ENCODE measurements at places on chromosomes 6 and 20.
A peak's percentile ranks its signal among the peaks of the same experiment; 100 is the strongest.

GRCh38 chr6:111748231-111748647 is 125.0 kb downstream of the FYN start:
- H3K4me1 ChIP-seq: no peaks in the 10 kb centered on the region
- no peak overlapping the region for H3K4me3 ChIP-seq
- no peak overlapping the region for H3K27ac ChIP-seq
- DNase-seq: no peak
- H3K27me3 ChIP-seq: no peaks in the 10 kb centered on the region

DNA sequence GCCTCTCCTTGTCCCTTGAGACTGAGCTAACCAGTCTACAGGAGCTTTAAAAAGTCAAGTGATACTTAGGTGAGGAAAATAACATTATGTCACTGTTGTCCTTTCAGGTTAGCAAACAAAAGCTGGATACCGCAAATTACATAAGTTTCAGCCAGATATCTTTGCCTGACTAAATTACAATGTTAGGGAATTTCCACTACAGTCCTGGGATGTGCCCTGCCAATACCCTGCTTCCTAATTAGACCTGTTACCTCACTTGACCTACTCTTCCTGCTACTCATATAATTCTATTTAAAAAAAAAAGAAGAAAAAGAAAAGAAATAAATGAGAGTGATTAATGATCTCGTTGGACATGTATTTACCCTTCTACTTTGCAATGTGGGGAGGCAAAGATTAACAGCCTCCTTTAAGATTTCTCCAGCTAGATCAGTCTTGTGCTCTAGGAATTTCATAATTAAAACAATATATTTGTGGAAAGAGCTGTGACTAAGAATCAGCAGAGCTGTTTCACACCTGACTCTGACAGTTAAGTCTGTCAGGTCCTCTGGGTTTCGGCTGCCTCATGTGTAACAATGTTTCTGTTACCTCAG is 318.9 kb downstream of the HDGFL1 start:
- no peak overlapping the region for H3K4me3 ChIP-seq
- H3K4me1 ChIP-seq: no peaks in the 10 kb centered on the region
- DNase-seq: no peak

DNA sequence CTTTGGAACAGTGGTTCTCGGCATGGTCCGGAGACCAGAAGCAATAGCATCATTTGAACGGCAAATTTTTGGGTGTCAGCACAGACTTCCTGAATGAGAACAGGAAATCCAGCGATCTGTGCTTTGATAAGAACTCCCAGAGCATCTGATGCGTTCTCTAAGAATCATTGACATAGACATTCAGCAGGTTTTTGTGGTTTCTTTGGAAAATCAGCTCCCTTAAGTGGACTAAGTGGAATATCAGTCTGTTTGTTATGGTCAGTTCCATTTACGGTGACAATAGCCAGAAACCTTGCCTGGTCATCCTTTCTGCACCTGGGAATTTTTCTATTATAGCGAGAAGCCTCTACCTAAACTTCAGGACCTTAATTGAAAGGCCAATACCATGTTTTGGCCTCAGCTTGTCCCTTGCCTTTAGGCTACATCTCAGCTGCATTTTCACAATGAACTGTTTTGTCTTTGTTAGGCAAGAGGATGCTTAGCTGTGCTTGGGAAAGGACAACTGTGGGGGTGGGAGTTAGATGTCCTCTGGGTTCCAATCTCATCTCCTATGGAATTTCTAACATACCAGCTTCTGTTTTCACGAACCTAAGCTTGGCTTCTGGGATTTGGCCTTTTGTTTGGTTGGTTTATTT is 299.7 kb downstream of the CDKAL1 start:
- H3K27me3 ChIP-seq: no peaks in the 10 kb centered on the region
- no peak for DNase-seq
- H3K27ac ChIP-seq: no peak overlapping the region
- H3K4me3 ChIP-seq: no peak overlapping the region

- peak; percentile 24 for DNase-seq
- no peak overlapping the region for H3K4me3 ChIP-seq
- H3K27me3 ChIP-seq: no peaks in the 10 kb centered on the region
- peaks cover 20% of the 10 kb centered on the region for H3K4me1 ChIP-seq
- H3K36me3 ChIP-seq: no peaks in the 10 kb centered on the region
- no peak overlapping the region for H3K27ac ChIP-seq
Observed at GRCh38 chr6:138545621-138545980, 46.3 kb upstream of the NHSL1 start.

- peaks cover 1% of the 10 kb centered on the region for H3K27me3 ChIP-seq
- H3K4me3 ChIP-seq: no peak overlapping the region
- no peak overlapping the region for H3K27ac ChIP-seq
Observed at GRCh38 chr20:45103072-45103471, 2.1 kb upstream of the KCNS1 start.
